ENCODE measurements at places on chromosomes 2 and 18.
A peak's percentile ranks its signal among the peaks of the same experiment; 100 is the strongest.

DNA sequence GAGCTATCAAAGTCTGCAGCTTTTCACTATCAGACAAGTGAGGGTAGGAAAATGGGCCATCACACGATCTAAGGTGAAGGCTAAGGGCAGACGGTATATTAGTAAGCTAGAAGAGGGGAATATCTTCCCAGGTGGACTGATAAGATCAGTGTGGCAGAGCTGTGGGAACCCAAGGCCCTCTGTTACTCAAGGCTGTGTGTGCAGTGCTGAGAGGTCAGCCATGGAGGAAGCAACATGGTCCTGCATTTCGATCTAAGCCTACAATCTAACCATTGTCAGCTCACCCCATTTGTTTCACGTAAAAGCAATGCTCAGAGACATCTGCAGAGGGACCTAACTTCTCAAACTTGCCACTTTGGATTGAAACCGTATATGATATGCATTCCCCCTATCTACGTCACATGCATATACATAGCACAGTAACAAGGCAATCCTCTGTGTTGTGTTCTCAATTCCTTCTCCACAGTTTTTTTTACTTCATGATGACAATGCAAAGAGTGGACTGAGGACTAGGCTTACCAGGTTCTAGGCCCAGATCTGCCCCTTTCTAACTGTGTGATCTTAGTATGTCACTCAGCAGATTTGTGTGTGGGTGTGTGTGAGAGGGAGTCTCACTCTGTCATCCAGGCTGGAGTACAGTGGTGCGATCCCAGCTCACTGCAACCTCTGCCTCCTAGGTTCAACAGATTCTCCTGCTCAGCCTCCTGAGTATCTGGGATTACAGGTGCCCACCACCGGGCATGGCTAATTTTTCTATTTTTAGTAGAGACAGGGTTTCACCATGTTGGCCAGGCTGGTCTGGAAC is 45.2 kb downstream of the SLC8A1 start:
- DNase-seq: no peak

DNA sequence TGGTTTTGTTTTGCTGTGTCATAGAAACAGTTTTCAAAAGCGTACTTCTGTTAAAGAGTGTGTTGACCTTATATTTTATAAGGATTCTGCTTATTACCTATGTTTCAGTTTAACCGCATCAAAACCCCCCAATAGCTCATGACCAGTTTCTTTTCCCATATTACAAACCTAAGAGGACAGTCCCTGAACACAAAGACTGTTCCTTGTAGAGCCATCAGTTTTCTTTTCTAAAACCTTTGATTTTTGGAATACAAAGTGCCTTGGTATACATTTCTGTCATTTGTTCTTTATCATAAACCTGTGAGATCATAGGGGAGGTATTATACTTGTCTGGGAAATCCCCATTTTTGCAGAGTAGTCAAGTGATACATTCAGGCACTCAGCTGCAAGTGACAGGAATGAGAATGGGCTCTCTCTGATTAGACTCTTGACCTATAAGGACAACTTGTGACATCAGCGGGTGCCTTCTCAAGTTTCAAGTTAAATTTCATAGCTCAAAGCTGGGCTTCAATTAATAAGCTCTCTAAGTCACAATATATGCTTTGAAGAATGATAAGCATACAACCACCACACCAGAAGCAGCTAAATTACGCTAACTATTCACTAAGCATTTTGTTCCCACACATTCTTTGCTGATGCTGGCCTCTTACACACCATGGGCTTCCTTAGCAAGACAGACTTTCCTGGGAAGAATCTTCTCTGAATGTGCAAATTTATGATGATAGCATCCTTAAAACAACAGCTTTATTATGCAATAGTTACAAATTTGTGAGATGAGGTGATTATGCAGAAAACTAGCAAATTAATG is 97.5 kb upstream of the CD302 start:
- DNase-seq: no peak

DNA sequence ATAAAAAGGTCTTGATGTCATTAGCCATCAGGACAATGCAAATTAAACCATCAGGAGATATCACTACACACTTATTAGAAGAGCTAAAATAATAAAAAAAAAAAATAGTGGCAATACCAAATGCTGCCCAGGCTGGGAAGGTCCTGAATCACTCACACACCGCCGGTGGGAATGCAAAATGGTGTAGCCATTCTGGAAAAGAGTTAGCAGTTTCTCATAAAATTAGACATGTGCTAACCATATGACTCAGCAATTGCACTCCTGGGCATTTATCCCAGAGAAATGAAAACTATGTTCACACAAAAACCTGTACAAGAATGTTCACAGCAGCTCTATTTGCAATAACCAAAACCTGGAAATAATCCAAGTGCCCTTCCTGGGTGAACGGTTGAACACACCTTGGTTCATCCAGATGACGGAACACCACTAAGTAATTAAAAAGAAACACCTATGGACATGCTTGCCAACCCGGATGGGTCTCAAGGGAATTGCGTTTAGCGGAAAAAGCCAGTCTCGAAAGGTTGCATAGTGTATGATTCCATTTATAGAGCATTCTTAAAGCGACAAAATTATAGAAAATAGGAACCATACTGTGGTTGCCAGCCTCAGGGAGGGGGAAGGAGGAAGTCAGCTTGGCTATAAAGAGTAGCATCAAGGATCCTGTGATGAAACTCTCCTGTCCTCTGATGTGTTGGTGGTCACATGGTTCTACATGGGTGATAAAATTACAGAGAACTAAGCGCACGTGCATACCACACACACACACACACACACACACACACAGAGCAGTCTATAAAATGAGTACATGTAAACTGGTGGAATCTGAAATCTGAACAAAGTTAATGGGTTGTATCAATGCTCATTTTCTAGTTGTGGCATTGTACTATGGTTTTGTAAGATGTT is 4.6 kb downstream of the MBP start:
- DNase-seq: no peak

- peak; percentile 25 for DNase-seq
Observed at GRCh38 chr2:201768918-201769317, 11.8 kb downstream of the ALS2 start.

DNA sequence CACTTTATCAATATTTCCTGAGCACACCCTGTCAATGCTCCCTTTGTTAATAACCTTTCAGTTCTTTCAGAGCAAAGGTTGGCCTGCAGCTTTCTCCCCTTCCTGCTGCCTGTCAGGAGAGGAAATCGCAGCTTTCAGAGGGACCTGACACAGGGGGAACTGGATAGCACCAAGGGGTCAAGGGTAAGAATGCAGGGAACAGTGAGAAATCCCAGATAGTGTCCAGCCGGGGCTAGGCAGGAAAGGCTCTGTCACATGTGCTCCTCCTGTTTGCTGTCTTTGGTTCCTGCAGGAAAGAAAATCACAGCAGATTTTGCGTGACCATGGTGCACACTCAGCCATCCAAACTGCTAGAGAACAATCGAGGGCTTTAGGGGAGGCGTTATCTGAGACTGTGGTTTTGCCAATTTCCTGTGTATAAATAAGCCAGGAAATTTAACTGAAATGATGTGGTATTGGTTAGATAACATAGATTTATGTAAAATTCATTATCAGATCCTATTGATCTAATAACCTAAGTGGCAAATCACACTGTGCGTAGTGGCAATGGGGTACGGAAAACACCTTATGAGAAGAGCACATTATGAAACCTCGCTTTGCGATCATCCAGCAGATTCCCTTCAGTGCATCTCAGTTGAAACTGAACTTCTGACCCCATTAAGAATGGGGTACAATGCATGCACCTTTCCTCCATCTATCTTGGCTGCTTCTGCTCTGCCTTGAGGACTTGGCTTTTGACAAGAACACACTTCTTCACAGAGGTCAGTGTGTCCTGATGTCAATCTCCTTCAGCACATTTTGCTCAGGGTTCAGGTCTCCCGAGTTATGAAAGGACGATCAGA is 178.0 kb downstream of the ICOS start:
- DNase-seq: no peak

- no peak for DNase-seq
Observed at GRCh38 chr2:211730215-211730614, 808.4 kb downstream of the ERBB4 start.

DNA sequence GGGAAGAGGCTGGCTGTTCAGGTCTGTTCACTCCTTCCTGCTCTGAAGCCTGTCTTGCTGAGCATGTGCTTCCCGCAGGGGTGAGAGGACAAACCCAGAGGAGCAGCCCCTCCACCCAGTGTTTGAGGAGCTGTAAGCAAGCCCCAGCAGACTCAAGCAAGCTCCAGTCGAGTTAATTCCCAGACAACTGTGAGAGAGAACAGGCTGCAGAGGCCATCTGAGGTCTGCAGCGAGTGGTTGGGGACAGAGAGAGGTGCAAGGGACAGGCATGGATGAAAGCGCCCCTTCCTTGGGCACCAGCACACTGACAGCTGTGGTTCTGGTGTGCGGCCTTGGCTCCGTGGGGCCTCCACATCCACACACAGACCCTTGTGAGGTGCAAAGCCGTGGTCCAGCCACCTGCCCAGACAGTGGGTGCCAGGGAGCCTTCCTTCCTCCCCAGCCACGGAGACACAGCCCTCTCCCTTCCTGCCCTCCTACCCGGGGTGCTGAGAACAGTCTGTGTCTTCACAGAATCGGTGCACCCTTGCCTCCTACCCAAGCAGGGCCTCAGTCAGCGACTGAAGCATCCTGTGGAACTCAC is 36.2 kb downstream of the MAL start:
- no peak for DNase-seq

GRCh38 chr2:143954186-143954585 is 565.7 kb downstream of the ZEB2 start:
- DNase-seq: no peak

GRCh38 chr2:51219468-51219867 is 187.5 kb upstream of the NRXN1 start:
- no peak for DNase-seq

- no peak for DNase-seq
Observed at GRCh38 chr2:14678761-14679160, 46.2 kb downstream of the LRATD1 start.

GRCh38 chr2:100484390-100484789 is 14.1 kb downstream of the NMS start:
- DNase-seq: no peak

DNA sequence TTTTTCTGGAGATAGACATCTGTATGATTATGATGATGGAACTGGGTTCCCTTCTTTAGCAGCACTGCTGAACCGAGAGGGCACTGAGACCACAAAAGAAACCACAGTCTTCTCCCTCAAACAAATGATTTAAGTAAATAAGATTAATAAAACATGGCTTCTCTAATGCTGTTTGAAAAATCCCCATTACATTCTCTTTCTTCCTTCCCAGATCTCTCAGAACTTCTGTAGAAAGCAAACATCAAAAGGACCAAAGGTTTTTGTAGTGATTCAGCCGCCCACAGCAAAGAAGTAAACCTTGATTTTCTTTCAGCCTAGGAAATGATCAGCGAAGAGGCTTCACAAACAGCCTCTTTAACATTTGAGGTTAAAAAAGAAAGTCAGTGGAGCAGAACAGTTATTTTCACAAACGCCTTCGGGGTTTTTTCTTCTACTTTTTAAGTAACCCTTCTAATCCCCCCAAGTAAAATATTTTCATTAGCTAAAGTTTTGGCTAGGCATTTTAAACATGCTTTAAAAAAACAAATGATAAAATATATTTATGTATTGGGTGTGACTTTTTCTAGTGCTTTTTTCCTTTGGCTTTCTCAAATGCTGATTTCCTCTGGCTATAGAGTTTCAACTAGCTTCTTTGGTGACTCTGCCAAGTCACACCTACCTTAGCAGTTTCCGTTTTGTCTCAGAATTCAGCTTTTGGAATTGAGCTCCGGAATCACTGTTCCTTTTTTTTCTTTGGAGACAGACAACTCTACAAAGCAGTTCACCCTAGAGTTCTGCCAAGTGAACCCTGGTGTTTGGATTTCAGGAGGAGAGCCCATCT is 89.6 kb downstream of the UPP2 start:
- DNase-seq: no peak

- no peak for DNase-seq
Observed at GRCh38 chr2:240962300-240963064, 35.9 kb upstream of the SNED1 start.

DNA sequence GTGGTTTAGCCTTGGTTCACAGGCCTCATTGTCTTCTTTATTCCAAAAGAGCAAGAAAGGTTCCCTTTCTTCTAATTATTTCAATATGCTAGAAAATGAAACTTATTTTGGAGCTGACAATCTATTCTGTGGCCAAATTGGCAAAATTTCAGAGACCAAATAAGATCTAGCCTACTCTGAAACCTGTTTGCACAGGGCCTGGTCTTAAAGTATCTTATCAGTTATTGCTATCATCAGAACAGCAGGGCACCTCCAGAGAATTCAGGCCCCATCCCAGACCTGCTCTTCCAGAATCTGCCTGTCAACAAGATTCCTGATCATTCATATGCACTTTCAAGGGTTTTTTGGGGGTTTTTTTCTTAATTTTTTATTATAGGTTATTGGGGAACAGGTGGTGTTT is 198.7 kb downstream of the ANAPC1 start:
- DNase-seq: no peak

GRCh38 chr2:29921560-29921915 is at the start of gene ALK:
Gene ALK (minus strand): TSS chr2:29921586. CDS start chr2:29920659, 927 bp downstream.
- DNase-seq: peak; percentile 81

DNA sequence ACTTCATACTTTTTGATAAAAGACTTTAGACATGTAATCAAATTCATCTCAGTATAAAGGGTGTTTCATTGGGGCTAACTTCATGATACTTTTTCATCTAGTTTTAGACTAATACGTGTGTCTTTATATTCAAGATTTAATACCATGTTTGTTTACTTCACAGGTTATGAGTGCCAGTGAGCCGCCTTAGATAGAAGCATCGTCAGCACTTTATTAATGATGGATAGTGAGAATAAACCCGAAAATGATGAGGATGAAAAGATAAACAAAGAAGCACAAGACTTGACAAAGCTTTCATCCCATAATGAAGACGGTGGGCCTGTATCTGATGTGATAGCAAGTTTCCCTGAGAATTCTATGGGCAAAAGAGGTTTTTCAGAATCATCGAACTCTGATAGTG is 33.1 kb downstream of the ZNF407 start:
- DNase-seq: no peak

- no peak for DNase-seq
Observed at GRCh38 chr18:9835825-9836224, 49.9 kb upstream of the TXNDC2 start.
